Aorta (tissue), 5 donors: ENCODE measurements at places on chromosomes 7 and 10. TPM values are rescaled to one million over a fixed set of nuclear protein-coding genes. Genes with fewer than 3 reads are reported as not detected.

CLRN3 gene
- not detected for total RNA-seq

DNA sequence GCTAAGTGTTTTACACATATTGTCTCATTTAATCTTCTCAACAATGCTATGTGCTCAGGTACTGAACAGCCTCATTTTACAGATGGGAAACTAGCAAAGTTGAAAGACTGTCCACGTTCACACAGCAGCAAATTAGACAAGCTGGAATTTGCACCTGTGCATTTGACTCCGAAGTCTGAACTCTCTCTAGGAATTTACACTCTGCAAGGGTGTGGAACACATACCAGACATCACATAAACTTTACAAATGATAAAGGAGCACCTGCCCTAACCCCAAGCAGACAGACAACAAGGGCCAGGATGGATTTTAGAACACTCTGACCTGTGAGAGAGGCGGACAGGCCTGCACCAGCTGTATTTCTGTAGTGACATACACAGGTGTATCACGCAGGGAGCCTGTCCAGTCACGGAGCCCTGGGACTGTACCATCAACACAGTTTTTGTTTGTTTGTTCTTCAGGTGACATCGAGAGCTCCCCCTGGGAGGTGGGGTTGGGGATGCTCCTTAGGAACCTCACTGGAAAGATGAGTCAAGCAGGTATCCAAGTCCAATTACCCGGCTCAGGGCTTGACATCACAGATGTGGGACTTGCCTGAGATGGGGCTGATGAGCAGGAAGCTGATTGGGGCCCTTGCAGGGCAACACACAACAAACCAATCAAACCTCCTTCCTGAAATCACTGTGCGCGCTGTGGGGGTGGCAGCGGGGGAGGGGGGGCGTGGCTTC lies 31.0 kb downstream of the MKI67 start:
- no peak overlapping the region for H3K27ac ChIP-seq
- H3K4me1 ChIP-seq, result no peaks in the 10 kb centered on the region
- no peaks in the 10 kb centered on the region for H3K27me3 ChIP-seq
- no peak for DNase-seq
- H3K36me3 ChIP-seq, result no peaks in the 10 kb centered on the region

DNA sequence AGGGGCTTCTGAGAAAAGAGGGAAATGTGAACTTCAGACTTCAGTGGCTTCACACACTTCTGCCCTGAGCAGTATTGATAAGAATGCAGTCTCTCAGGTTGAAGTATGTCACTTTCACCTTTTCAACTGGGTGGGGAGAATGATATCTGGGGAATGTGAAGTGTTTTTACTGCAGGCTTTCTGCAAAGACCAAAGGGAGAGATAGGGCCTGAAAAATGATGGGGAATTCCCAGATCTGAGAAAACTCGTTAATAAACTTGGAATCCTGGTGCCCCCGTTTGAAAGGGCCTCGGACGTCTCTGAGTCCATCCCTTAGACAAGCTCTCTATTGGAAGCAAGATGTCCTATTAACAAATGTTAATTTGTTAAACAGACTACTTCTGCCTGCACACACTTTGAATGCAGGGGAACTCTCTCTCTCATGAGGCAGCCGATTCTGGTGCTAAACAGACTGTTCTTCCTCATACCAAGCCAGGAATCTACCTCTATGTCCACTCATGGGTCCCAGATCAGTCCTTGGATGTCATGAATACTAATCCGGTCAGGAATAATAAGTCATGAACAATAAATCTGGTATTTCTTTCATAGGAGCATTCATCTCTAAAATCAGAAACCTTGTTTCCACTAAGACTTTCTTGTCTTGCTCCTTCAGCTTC lies 193.6 kb downstream of the JCAD start:
- peak overlapping the region; percentile 51 for H3K27ac ChIP-seq
- H3K4me3 ChIP-seq, result no peak overlapping the region
- H3K4me1 ChIP-seq, result no peaks in the 10 kb centered on the region
- DNase-seq, result no peak
- no peaks in the 10 kb centered on the region for H3K36me3 ChIP-seq
- H3K27me3 ChIP-seq, result no peaks in the 10 kb centered on the region

- no peaks in the 10 kb centered on the region for H3K4me1 ChIP-seq
- no peak overlapping the region for H3K27ac ChIP-seq
- no peaks in the 10 kb centered on the region for H3K36me3 ChIP-seq
These were observed 14.5 kb downstream of the C7orf57 start for GRCh38 chr7:48049850-48050249.

DNA sequence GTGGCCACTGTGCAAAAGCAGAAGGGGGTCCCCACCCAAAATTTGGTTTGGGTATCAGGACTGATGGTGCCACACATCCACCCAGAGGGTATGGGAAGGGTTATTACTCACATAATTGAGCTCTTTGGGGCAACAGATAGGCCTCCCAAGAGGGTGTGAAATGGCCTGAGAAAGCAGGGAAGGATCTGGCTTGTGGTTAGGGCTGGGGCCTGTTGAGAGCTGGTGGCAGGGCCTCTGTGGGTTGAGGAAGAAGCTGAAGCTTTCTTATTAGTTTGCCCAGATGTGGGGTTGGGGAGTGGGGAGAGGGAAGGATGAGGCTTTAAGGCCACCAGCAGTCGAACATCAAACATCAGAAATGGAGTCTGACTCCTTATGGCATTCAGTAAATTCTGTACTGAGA lies 18.3 kb upstream of the MKI67 start:
- H3K27me3 ChIP-seq, result no peaks in the 10 kb centered on the region
- no peak overlapping the region for H3K4me3 ChIP-seq

DNA sequence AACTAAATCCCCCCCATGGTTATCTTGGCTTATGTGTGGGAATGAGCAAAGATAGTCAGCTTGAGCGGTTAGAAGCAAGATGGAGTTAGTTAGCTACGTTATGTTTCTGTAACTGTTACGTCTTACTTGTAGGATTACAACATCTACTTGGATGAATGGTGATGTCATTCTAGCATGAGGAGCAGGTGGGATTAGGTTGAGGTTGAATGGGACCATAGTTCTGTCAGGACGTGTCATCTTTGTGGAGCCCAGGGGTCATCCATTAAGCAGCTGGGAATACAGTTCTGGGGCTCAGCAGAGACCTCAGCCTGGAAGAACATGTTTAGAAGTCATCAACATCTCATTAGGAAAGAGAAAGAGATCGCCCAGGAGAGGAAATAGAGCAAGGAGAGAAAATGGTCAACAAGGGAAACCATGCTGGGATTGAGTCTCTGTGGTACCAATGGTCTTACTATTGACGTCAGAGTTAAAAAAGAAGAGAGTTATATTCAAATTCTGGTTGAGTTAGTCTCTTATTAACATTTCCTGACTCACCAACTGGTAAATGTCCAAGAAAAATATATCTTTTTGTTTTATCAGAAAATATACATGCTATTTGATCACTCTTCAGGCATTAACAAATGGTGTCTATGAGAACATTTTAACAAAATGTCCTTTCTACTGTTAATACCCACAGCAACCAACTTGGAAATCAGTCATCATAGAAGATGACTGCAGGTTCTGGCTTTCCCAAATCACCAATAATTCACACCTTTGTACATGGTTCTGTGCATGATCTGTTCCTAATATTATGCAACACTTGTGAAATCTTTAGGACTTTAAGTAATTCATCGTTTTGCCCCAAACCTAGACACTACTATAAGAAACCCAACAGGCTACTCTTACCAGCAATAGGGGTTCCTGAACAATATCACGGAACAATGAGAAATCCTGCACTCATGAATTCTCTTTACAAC lies 96.9 kb downstream of the KIAA1217 start:
- DNase-seq, result no peak
- H3K4me3 ChIP-seq, result no peak overlapping the region
- H3K36me3 ChIP-seq, result no peaks in the 10 kb centered on the region
- H3K27ac ChIP-seq, result peak overlapping the region; percentile 43
- H3K27me3 ChIP-seq, result no peaks in the 10 kb centered on the region
- peaks cover 2% of the 10 kb centered on the region for H3K4me1 ChIP-seq

ACSL5 gene
- total RNA-seq, result 13.4 TPM

- no peak overlapping the region for H3K27ac ChIP-seq
- no peaks in the 10 kb centered on the region for H3K27me3 ChIP-seq
- no peak overlapping the region for H3K4me3 ChIP-seq
- no peak for DNase-seq
These were observed 483.1 kb downstream of the RPS24 start for GRCh38 chr10:78516756-78517155.

DNA sequence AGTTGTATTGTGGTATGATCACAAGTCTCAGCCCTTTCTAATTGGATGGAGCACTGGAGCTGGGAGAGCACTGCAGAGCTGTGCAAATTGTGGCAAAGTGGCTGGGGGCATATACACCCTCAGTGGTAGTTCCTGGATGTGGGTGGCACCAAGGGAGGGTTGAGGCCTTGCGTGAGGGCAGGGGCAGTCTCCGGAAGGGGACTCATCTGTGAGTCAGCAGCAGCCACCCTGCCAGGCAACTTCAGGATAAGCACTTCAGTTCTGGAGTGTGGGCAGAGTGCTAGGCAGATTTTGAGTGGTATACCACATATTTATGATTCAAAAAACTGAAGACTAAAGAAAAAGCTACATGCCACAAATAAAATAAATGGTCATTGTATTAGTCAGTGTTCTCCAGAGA lies 210.5 kb downstream of the ETV1 start:
- H3K4me1 ChIP-seq, result no peaks in the 10 kb centered on the region
- H3K27me3 ChIP-seq, result no peaks in the 10 kb centered on the region
- no peak for DNase-seq
- no peak overlapping the region for H3K4me3 ChIP-seq

TMEM229A gene
- total RNA-seq, result not detected

GRCh38 chr7:36962367-36962766 lies 238.1 kb upstream of the AOAH start:
- no peaks in the 10 kb centered on the region for H3K4me1 ChIP-seq
- no peak overlapping the region for H3K27ac ChIP-seq
- no peak for DNase-seq
- H3K4me3 ChIP-seq, result no peak overlapping the region

GRCh38 chr10:49664842-49665355 lies 14.6 kb upstream of the C10orf53 start:
- H3K27ac ChIP-seq, result no peak overlapping the region
- no peak overlapping the region for H3K4me3 ChIP-seq
- no peaks in the 10 kb centered on the region for H3K4me1 ChIP-seq
- no peaks in the 10 kb centered on the region for H3K27me3 ChIP-seq

- DNase-seq, result no peak
- no peak overlapping the region for H3K27ac ChIP-seq
- no peaks in the 10 kb centered on the region for H3K27me3 ChIP-seq
- no peak overlapping the region for H3K4me3 ChIP-seq
These were observed 883.8 kb downstream of the LRMDA start for GRCh38 chr10:76315240-76315639.

- no peaks in the 10 kb centered on the region for H3K27me3 ChIP-seq
- DNase-seq, result no peak
- H3K4me3 ChIP-seq, result no peak overlapping the region
- peaks cover 12% of the 10 kb centered on the region for H3K4me1 ChIP-seq
- H3K27ac ChIP-seq, result peak overlapping the region; percentile 99
These were observed 739.6 kb upstream of the GALNT17 start for GRCh38 chr7:70392256-70392876.

DNA sequence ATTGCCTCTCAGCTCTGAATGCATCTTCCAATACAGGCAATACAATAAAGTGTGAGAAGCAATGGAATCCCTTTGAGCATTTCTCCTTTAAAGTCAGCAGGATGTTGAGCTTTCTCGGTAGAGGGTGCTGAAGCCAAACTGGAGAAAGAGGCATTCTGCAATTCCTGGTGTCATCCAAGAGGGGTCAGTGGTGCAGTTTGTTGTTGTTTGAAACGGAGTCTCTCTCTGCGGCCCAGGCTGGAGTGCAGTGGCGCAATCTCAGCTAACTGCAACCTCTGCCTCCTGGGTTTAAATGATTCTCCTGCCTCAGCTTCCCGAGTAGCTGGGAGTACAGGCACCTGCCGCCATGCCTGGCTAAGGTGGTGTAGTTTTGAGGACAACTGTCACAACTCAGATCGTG lies 486.5 kb downstream of the CALN1 start:
- no peaks in the 10 kb centered on the region for H3K4me1 ChIP-seq
- no peaks in the 10 kb centered on the region for H3K36me3 ChIP-seq
- H3K27ac ChIP-seq, result no peak overlapping the region
- DNase-seq, result no peak

GRCh38 chr10:44177610-44178009 lies 207.3 kb downstream of the CXCL12 start:
- H3K4me3 ChIP-seq, result no peak overlapping the region
- no peaks in the 10 kb centered on the region for H3K36me3 ChIP-seq
- no peak for DNase-seq
- no peaks in the 10 kb centered on the region for H3K27me3 ChIP-seq

- DNase-seq, result no peak
- no peaks in the 10 kb centered on the region for H3K27me3 ChIP-seq
- H3K27ac ChIP-seq, result no peak overlapping the region
- no peaks in the 10 kb centered on the region for H3K4me1 ChIP-seq
These were observed 238.8 kb downstream of the BAMBI start for GRCh38 chr10:28915989-28916588.

PRTFDC1 gene
- 9.2 TPM for total RNA-seq

TAS2R38 gene
- total RNA-seq, result not detected

CALCR gene
- not detected for total RNA-seq

DNA sequence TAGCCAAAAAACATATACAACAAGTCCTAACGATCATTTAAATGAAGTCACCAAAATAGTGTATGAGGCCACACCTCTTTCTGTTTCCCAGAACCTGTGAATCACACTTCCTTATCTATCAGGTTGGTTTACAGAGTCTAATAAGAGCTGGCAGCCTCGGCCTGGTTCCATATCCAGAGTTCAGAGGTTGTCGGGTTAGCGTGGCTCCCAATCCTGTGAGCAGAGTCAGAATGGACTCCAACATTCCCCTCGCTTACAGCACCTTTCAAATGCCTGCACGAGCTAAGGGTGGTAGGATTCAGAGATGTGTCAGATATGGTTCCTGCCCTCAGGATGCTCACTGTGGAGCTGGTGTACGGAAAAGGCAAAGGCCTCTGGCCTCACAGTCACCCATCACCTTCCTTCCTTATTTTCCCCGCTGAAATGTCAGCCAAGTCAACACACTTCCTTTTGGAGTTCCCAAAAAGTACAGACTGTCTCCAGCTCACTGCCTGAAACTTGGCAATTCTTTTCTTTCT lies 6.0 kb downstream of the IL15RA start:
- H3K27ac ChIP-seq, result no peak overlapping the region
- H3K36me3 ChIP-seq, result no peaks in the 10 kb centered on the region
- DNase-seq, result no peak

PPP1R9A gene
- total RNA-seq, result 7.4 TPM

DNA sequence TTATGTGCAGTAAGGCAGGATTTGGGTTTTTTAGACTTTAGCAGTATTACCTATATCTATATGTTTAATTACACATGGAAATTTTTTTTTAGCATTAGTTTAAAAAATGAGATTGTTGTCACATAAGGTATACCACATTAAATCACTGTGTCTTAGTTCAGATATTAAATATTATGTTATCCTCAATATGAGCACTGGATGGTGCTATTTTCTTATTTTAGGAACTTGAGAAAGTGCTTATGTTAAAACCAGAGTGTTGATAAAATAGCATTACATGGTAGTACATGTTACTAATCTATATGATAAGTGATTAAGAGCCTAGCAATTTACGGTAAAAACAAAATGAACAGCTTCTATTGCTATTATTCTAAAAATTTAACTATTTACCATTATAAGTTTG lies 28.8 kb downstream of the MIOS start:
- DNase-seq, result no peak
- peaks cover 4% of the 10 kb centered on the region for H3K36me3 ChIP-seq
- H3K4me1 ChIP-seq, result no peaks in the 10 kb centered on the region
- H3K4me3 ChIP-seq, result no peak overlapping the region

PTPRE gene
- 41.3 TPM for total RNA-seq

- H3K4me1 ChIP-seq, result peaks cover 2% of the 10 kb centered on the region
- no peak overlapping the region for H3K4me3 ChIP-seq
- no peak for DNase-seq
- no peak overlapping the region for H3K27ac ChIP-seq
- H3K36me3 ChIP-seq, result no peaks in the 10 kb centered on the region
These were observed 101.4 kb upstream of the STEAP1B start for GRCh38 chr7:22601408-22601807.

CASTOR2 gene
- 27.1 TPM for total RNA-seq
